ENCODE measurements at places on chromosomes 5 and 9. TPM values are rescaled to one million over a fixed set of nuclear protein-coding genes. Genes with fewer than 3 reads are reported as not detected.
A peak's percentile ranks its signal among the peaks of the same experiment; 100 is the strongest.

DNA sequence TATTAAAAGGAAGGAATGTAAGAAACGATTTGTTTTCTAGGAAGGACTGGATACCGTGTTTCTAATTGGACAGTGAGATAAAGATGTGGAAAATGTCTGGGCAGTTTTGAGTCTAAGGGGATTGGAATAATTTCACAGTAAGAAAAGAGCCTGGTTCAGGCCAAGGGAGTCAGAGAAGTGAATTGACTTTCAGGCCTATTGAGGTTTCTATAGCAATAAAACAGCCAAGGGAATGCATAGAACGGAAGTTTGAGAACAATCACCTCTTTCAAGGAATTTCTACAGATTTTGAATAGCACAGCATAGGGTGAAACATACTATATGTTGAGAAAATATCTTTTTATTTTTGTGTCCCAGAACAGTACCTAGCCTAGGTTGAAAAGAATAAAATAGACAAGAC, 271.6 kb upstream of the TRPM3 start:
- no peaks in the 10 kb centered on the region for H3K27me3 ChIP-seq
- H3K4me3 ChIP-seq: no peak overlapping the region
- DNase-seq: peak; percentile 1
- H3K27ac ChIP-seq: no peak overlapping the region
- H3K36me3 ChIP-seq: no peaks in the 10 kb centered on the region

The PCDHGA1 gene
- 0.44 TPM for total RNA-seq

DNA sequence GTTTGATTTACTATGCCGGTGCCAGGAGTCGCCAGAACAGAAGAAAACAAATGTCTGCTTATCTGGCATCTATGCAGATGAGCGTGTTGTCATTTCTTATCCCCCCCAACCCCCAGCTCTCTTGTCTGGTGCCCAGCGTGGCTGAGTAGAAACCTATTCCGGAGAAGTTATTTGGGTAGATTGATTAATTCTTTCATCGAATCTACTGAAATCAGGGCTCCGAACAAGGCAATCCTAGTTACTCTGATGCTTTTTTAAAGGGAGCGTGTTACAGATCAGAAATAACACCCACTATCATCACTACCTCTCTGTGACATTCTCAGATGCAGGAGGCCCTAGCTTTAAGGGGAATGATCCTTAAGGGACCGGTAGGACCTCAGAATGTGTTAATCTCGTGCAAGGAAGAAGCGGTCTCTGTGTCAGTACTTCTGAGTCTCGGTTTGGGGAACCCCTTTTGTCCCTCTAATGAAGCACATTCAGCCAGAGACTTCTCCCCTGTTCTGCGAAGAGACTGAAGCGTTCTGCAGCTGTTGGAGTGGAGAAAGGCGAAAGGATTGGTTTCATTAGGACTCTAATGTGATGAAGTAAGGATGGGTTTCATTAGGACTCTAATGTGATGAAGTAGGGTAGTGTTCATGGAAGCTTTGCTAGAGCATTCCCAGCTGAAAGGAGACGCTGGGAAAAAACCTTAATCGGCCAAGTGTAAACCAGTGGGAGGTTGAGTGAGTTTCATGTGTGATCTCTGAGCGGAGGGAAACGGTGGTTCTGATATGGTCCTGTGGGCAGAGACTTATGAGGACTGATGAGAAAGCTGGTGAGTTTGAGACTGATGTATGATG, 1.5 kb downstream of the PIP5K1B start:
- H3K36me3 ChIP-seq: no peaks in the 10 kb centered on the region
- H3K4me1 ChIP-seq: peaks cover 17% of the 10 kb centered on the region
- DNase-seq: peak; percentile 1

The SLC12A7 gene
- 5.5 TPM for total RNA-seq

The FSD1L gene
- total RNA-seq: 9.0 TPM

- peaks cover 35% of the 10 kb centered on the region for H3K4me1 ChIP-seq
- peaks cover 74% of the 10 kb centered on the region for H3K27me3 ChIP-seq
- peak within 1 kb of the TSS; percentile 50 for H3K4me3 ChIP-seq
- peak within 1 kb of the TSS; percentile 67 for H3K27ac ChIP-seq
Observed at GRCh38 chr9:137046088-137046787, at the start of gene NPDC1. Gene NPDC1, minus strand, starts transcription at chr9:137046177. Its CDS starts 188 bp downstream, at chr9:137045989.

Measured in muscle of leg (tissue), 16 donors.